IgD-negative memory B cell (primary cell): ENCODE measurements at places on chromosomes 2 and 18. TPM values are rescaled to one million over a fixed set of nuclear protein-coding genes. Genes with fewer than 3 reads are reported as not detected.

Gene C2orf80
- not detected for polyA plus RNA-seq

Gene B4GALT6
- polyA plus RNA-seq = not detected

Gene COQ10B
- polyA plus RNA-seq = 29.9 TPM

Gene ARHGAP28
- not detected for polyA plus RNA-seq

Gene FRZB
- polyA plus RNA-seq = 0.90 TPM

Gene FMNL2
- polyA plus RNA-seq = 0.24 TPM

Gene CNRIP1
- not detected for polyA plus RNA-seq

Gene ST8SIA3
- not detected for polyA plus RNA-seq

Gene GKN1
- not detected for polyA plus RNA-seq

Gene MRO
- polyA plus RNA-seq = not detected

Gene NPC1
- polyA plus RNA-seq = 10.7 TPM

Gene POU3F3
- polyA plus RNA-seq = not detected

Gene CBLN2
- not detected for polyA plus RNA-seq

Gene PARD6G
- not detected for polyA plus RNA-seq

Gene TXNL4A
- polyA plus RNA-seq = 222 TPM

Gene CPO
- polyA plus RNA-seq = not detected

Gene SGO2
- 3.5 TPM for polyA plus RNA-seq

Gene NRP2
- 0.55 TPM for polyA plus RNA-seq

Gene FEV
- not detected for polyA plus RNA-seq

Gene MRPL30
- 16.7 TPM for polyA plus RNA-seq

Gene AOX1
- not detected for polyA plus RNA-seq

Gene TANC1
- 0.15 TPM for polyA plus RNA-seq

Gene ATP8B1
- polyA plus RNA-seq = 0.50 TPM

Gene NT5DC4
- not detected for polyA plus RNA-seq

Gene TLX2
- not detected for polyA plus RNA-seq

Gene LHCGR
- polyA plus RNA-seq = not detected

Gene DLX1
- polyA plus RNA-seq = not detected

Gene IRS1
- polyA plus RNA-seq = 0.21 TPM

Gene DTYMK
- 40.5 TPM for polyA plus RNA-seq

Gene LCT
- not detected for polyA plus RNA-seq

Gene ACAA2
- 41.7 TPM for polyA plus RNA-seq

Gene ANO7
- not detected for polyA plus RNA-seq

Gene THSD7B
- not detected for polyA plus RNA-seq

Gene SPATA3
- not detected for polyA plus RNA-seq

Gene LPIN2
- 8.8 TPM for polyA plus RNA-seq

Gene SIX3
- not detected for polyA plus RNA-seq

Gene HYCC2
- 15.1 TPM for polyA plus RNA-seq

Gene STEAP3
- 1.2 TPM for polyA plus RNA-seq

Gene GDF7
- 0.74 TPM for polyA plus RNA-seq

Gene UGT1A10
- polyA plus RNA-seq = not detected
